ENCODE measurements at places on chromosomes 4 and X. TPM values are rescaled to one million over a fixed set of nuclear protein-coding genes. Genes with fewer than 3 reads are reported as not detected.
A peak's percentile ranks its signal among the peaks of the same experiment; 100 is the strongest.

DNA sequence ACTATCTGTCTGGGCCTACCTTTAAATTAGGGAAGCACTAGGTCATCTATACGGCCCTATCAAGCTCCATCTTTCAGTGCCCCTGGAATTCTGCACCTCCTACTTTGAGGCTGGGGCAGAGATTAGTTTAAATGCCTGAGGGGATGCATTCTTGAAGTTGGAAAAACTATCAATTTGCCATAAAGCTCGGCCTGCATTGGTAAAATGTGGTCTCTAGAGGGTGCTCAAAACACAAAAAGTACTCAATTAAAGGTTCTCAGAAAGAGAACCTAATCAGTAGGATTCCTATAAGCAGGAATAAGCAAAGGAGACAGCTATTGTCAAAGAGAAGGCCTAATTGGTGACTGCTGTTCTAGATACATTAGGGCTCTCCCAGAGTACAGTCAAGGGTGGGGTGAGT is 111.7 kb downstream of the AMER1 start:
- H3K36me3 ChIP-seq: no peaks in the 10 kb centered on the region
- DNase-seq: no peak
- no peaks in the 10 kb centered on the region for H3K27me3 ChIP-seq
- no peak overlapping the region for H3K4me3 ChIP-seq
- no peak overlapping the region for H3K27ac ChIP-seq

DNA sequence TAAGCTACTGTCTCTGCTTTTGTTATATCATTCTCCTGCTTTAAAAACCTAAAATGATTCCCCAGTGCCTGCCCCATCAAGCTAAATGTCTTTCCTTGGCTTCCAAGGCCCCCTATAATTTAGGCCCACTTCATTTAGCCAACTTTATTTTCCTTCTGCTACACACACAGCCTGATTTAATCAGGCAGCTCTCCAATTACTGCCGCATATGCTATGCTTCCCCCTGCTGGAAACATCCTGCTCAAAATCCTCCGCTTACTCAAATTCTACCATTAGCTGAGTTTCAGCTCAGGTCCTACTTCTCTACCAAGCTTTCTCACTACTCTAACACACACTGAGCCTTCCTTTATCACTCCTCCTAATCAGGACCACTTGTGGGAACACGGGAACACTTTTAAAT is 17.0 kb downstream of the LAMP2 start:
- H3K4me3 ChIP-seq: no peak overlapping the region
- DNase-seq: peak; percentile 22
- peaks cover 4% of the 10 kb centered on the region for H3K36me3 ChIP-seq
- no peaks in the 10 kb centered on the region for H3K4me1 ChIP-seq
- no peak overlapping the region for H3K27ac ChIP-seq

ARHGEF38 gene
- 0.40 TPM for polyA plus RNA-seq

MAML3 gene
- polyA plus RNA-seq: 10.0 TPM

CSAG3 gene
- not detected for polyA plus RNA-seq

PALLD gene
- 63.4 TPM for polyA plus RNA-seq
